ENCODE measurements at places on chromosomes 7 and 10.

GRCh38 chr7:50022991-50023390 is 70.1 kb downstream of the ZPBP start:
- DNase-seq, result no peak

DNA sequence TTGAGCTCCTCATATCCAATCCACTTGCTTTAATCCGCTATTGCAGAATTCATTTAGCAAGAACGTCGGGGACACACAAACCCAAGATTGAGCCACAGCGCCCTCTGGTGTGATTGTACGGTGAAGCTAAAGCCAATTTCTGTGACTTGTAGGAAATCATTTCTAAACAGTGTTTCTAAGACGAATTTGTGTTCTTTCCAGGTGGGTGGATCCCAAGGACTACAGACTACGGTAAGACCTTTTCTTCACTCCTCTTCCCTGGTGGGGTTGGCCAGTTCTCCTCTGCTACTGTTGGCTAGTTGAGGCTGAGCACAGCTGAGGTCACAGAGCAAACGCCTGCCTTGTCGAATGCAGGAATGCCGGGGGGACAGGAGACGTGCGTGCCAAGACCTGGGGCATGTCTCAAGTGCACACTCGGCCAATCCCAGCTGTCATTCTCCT is 5.2 kb downstream of the DMBT1 start:
- DNase-seq, result peak; percentile 71

DNA sequence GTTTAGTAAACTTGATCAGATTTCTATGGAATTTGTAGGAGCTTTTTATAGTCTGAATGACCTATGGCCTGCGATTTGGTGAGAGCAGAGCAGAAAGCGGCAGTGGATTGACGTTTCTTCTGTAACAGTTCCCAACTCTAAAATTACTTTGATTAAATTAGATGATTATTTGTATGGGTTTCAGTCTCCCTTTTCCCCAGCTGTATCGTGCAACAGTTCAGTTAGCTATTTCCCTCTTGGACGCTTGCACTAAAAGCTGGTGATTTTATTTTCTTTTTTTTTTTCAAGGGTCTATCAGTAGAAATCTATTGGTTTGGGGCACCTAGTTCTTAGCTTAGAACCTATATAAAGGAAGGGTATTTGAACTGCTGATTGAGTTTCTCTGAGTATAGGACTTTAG is 6.8 kb downstream of the AHCYL2 start:
- DNase-seq, result no peak

- no peak for DNase-seq
Measured at GRCh38 chr7:126755381-126755780, 497.4 kb downstream of the GRM8 start.

DNA sequence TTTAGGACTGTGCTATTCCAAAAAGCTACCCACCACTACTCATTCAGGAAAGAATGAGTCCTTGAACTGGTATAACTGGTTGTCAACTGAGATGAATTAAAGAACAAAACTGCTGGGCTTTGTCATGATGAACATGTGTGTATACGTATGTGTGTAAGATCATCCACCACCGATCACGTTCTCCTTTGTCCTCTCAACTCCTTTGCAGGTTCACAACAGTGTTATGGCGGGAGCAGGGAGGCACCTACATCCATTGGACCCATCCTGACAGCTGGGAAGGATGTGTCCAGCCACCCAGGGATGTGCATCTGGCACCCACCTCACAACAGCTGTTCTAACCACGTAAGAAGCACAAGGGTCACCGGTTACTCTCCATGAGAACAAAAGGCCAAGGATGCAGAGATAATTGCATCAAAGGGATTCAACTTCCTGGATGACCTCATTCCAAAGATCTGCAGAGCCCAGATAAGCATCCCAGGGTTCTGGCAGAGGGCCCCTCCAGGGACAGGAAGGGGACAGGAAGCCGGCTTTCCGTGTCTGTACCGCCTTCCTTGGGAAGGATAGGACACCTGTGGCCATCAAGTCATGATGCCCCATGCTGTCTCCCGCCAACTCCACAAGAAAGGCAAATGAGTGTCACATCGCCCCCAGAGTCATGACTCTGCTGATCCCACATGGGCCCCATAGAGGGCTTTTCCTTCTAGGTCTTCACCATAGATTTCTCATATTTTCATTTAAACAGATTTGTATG is 66.1 kb downstream of the STEAP1B start:
- DNase-seq, result peak; percentile 85

- DNase-seq, result no peak
Measured at GRCh38 chr10:130259380-130259779, 123.2 kb downstream of the GLRX3 start.
